ENCODE measurements at places on chromosomes 11 and 22. TPM values are rescaled to one million over a fixed set of nuclear protein-coding genes. Genes with fewer than 3 reads are reported as not detected.

GRCh38 chr11:15932417-15932816 lies 423.9 kb downstream of the SOX6 start:
- DNase-seq: no peak

MTMR2 gene
- polyA plus RNA-seq: 1.0 TPM

- no peak for DNase-seq
These were observed 198.6 kb downstream of the TMEM135 start for GRCh38 chr11:87236368-87236767.

- DNase-seq: no peak
These were observed 95.5 kb downstream of the PGR start for GRCh38 chr11:101034076-101034475.

GRCh38 chr22:45645526-45646414 lies 25.9 kb upstream of the ATXN10 start:
- DNase-seq: peak; percentile 35

DNA sequence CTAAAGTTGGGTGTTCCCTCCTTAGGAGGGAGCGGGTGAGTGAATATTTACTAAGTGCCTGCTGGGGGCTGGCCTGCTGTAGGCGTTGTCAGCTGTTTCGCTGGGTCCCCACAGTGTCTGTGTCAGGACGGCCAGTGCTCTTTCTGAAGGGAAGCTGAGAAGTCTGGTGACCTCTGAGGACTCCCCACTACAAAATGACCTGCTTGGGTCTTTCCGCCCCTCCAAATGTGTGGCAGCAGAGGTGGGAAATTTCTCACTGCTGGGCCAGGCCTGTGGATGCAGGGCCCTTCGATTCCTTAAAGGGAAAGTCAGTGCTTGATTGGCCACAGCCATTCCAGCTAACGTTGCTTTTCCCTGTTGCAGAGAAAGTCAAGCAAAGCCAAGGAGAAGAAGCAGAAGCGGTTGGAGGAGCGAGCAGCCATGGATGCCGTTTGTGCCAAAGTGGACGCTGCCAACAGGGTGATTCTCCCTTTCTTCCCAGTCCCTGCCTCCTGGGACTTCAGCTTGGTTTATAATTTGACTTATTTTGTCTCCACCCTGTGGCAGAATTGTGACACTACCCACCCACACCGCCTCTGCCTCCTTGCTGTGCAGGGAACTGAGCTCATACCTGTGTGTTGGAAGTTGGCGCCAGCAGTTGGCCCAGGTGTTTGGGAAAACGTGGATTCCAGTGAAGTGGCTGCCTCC lies 6.8 kb downstream of the NAA40 start:
- peak; percentile 42 for DNase-seq

DNA sequence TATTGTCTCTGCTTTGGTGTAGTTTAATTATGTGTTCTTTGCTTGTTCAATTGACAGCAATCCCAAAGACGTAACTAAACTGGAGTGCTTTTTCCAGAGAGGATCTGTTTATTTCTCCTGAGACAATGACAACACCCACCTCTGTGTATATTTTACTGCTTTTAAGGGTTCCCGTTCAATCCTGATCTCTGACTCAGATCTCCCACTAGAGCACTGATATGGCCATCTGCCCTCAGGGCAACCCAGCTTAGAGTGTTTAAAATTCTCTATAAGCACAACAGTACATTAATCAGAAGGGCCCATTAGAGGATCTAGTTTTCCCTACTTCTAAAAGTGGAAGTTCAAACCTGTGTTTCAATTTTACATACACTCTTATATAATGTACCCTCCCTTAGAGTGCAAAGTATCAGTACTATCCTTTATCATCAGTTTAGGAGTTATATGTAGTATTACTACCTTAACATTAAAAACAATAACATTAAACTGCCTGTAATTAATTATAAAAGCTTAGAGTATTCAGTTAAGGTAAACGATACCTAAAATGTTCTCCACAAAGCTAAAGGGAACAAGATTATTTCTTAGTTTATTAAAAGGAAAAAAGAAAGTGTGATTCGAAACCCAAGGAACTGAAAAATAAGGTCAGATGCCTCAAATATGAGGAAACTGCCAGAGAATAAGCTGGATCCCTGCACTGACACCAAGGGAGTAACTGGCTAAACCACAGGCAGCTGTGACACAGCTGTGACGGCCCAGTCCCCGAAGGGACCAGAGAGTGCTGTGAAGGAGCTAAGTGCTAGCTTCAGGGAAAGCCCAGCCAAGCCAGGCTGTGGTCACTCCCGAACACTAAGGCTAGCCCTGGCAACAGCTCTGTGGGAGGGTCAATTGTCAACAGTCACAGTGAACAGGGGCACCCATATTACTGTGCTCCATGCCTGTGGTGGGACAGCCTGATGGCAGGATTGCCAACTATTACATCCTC lies 15.2 kb downstream of the UFD1 start:
- DNase-seq: no peak

GRCh38 chr11:127670374-127671119 lies 670.0 kb upstream of the KIRREL3 start:
- no peak for DNase-seq

PGR gene
- not detected for polyA plus RNA-seq

GRAMD1B gene
- polyA plus RNA-seq: 3.2 TPM

DNA sequence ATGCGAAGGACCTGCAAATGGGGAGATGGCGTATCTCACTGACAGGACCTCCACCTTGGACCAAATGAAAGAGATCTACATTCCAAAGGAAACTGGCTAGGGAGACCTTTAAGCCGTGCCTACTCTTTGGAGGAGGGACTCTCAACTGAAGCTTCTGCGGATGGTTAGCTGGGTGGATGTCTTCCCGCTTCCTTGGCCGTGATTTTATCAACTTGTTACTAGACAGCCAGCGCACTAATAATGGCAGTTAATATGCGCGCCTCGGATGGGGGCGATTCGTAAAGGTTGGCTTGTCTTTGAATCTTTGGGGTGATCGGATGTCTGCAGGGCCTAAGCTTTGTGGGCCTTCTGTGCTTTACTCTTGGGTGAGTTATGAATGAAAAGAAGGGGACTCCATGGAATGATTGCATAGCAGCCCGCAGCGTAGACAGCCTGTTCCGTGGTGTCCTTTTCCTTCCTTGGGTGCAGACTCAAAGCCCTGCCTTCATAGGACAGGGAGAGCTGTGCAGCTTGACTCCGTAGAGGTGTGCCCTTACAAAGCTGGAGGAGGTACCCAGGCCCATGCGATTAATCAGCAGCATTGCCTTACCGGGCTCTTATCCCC lies 1.5 kb downstream of the ZNRF3 start:
- DNase-seq: no peak

FXYD2 gene
- polyA plus RNA-seq: 2.5 TPM

DNA sequence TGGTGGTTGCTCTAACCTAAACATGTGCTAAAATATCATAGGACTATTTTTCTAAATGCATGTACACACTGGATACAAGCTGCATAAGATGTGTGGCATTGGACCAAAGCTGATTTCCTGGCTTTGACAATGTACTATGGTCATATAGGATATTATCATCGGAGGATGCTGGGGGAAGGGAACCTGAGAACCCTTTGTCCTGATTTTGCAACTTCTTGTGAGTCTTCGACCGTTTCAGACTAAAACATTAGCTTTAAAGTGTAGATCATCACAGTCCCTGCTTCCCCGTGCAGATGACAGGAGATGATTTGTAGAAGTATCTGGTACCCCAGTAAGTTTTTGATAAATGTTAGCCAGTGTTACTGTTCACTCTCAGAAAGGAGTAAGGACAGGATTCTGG lies 554.7 kb downstream of the MIAT start:
- DNase-seq: no peak

DNA sequence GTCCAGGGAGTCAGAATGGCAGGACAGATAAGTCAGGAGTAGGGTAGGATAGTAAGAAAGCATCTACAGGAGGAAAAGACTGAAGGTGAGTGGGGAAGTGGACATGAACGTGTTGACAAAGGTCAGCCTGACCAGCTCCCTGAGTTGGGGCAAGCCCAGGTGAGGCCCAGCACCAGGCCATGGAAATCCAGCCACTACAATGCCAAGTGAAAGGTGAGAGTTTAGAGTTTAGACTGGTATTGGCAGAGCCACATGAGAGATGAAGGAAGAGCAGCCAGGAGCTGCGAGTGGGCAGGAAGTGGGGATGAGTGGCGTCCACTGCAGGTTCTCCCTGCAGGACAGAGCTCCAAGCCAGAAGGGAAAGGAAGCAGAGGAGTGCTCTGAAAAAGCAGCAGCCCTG lies 16.5 kb upstream of the SMCO4 start:
- no peak for DNase-seq

ADM2 gene
- polyA plus RNA-seq: not detected

DNA sequence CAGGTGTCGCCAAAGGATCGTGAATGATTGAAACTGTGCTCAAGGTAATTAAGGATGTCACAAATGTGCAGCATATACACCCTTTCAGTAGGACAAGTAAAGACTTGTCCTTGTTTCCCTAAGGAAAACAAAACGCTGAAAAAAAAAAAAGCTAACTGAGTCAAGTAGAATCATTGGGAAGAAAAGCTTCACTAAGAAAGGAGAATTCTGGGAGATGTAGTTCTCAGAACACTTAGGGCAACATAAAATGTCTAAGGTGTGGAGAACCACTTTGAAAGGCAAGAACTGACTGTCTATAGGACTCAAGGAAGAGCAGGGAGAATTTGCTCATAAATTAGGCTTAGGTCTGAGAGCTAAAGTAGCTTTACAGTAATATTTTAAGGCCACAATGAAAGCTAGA lies 2.9 kb upstream of the OR5T1 start:
- DNase-seq: no peak

Data from CD14-positive monocyte (primary cell).